ENCODE measurements at places on chromosomes 12 and 14.
A peak's percentile ranks its signal among the peaks of the same experiment; 100 is the strongest.

DNA sequence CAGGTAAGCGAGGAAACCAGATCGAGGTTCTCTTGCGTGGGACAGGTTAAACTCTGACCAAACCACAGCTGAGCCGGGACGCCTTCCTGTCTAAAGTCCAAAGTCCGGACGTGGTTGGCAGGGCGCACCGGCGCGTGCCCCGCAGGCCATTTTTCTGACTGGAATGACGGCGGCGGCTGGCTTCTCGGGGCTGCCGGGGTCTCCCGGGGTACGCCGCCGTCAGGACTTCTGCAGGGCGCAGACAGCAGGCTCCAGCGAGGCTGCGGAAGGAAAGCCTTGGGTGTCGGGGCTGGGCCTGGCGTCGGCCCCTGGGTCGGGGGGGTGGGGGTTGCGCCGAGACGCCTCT, 32.8 kb downstream of the MIA2 start:
- DNase-seq: no peak

DNA sequence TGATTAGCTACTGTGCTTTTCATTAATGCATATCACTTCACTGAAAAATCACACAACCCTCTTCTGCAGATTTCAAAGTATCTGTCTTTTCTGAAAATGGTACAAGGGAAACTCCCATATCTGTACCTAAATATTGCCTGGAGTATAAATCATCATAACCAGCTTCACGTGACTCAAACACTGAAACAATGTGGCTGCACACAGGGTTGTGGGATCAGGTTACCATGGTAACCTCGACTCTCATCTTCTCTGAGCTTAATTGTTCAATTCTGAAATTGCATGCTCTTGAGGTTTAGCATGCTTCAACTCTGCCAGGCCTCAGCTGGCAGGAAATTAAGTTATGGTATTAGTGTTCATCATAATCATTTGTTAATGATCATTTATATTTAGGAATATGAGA, 77.5 kb upstream of the CPSF6 start:
- no peak for DNase-seq

DNA sequence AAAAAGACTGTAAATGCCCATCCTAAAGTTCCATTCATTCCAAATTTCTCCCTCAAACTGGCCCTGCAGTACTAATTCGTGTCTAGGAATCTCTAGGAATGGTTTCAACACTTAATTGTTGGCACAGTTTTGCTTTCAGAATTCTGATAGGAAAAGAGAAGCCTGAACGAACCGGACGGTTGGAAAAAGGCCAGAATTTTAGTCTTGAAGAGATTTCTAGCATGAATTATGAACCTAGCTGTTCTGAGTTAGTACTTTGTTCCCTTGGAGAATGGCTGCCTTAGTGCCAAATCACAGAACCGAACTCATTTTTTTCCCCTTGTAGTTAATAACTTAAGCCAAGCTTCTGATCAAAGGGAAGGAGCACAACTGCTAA, 262.6 kb downstream of the ADAMTS20 start:
- peak; percentile 66 for DNase-seq

GRCh38 chr12:70774055-70774454, 136.8 kb upstream of the PTPRB start:
- DNase-seq: peak; percentile 63

GRCh38 chr12:109589691-109590245, 16.2 kb downstream of the MVK start:
- no peak for DNase-seq

DNA sequence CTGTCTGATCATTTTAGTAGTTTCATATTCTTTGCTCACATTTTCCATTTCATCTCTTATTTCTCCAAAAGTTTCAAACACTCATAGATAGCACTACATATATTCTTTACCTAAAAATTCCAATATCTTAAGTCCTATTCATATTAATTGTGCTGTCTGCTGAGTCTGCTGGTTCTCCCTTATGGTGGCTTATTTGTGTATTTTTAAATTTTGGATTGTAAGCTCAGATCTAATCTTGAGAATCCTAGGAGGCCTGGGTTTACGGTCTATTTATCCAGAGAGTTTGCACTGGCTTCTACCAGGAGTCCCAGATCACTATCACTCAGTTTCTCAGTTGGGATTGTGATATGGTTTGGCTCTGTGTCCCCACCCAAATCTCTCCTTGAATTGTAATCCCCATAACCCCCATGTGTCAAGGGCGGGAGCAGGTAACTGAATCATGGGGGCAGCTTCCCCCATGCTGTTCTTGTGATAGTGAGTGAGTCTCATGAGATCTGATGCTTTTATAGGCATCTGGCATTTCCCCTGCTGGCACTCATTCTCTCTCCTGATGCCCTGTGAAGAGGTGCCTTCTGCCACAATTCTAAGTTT, 10.2 kb downstream of the NT5DC3 start:
- no peak for DNase-seq

GRCh38 chr12:123288751-123289346, 17.2 kb upstream of the CDK2AP1 start:
- no peak for DNase-seq

DNA sequence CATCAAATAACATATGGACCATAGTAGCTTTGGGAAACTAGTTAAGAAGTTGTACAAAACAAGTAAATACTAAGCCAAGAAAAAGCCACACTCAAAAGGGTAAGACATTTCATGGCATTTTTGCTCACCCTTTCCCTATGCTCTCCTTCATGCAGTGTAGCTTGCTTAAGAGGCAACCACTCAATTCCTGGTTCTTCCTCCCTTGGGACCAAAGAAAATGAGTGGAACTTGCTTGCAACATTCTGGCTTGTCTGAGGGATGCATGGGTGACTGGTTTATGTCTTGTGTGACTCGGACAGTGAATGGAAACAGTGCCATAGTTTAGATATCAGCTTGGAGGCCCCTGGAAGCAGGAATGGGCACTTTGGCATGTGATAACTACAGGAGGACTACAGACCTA, 252.0 kb upstream of the ARID2 start:
- no peak for DNase-seq

- no peak for DNase-seq
Observed at GRCh38 chr14:22846811-22847307, 10.5 kb downstream of the MMP14 start.

DNA sequence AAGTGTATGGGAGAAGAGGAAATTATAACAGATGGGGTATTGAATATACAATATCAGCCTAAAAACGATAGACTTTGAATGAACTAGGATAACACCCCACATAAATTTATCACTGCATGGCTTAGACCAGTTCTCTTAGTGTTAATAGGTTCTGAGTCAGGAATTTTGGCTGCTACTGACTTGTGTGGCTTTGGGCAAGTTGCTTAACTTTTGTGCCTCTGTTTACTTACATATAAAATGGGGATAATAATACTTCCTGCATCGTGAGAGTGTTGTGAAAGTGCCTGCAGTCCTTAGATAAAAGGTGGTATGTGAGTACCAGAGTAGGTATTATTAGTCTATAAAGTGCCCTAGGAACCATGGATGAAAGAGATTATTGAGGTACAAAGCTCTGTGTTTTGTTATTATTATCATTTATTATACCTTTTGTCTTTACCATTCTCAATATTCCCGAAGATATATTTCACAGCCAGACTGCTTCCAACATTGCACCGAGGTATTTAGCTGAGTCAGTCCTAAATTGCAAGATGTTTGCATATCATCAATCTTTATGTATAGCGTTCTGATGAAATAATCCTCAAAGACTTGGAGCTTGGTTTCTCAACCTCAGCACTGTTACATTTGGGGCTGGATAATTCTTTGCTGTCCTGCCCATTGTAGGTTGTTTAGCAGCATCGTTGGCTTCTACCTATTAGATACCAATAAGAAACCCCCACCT, 2.3 kb upstream of the PAWR start:
- DNase-seq: peak; percentile 78

DNA sequence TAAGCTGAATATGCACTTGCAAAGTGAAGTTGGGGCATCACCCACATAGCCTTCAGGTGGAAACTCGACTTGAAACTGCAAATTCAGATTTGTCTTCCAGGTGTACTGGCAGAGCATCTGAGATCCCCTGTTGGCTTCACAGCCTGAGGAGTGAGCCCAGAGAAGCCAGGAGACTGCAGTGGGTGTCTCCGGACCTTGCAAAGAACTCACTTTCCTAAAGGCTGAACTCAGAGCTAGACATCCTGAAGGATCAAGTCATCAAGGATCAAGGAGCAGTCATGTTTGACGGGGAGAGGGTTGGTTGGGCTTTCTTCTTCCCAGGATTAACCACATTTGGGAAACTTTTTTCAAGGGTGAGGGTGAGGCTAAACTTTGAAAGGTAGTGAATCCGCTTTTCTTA, 9.1 kb upstream of the HOXC13 start:
- no peak for DNase-seq

GRCh38 chr12:92334552-92334951, 188.9 kb upstream of the BTG1 start:
- DNase-seq: no peak

DNA sequence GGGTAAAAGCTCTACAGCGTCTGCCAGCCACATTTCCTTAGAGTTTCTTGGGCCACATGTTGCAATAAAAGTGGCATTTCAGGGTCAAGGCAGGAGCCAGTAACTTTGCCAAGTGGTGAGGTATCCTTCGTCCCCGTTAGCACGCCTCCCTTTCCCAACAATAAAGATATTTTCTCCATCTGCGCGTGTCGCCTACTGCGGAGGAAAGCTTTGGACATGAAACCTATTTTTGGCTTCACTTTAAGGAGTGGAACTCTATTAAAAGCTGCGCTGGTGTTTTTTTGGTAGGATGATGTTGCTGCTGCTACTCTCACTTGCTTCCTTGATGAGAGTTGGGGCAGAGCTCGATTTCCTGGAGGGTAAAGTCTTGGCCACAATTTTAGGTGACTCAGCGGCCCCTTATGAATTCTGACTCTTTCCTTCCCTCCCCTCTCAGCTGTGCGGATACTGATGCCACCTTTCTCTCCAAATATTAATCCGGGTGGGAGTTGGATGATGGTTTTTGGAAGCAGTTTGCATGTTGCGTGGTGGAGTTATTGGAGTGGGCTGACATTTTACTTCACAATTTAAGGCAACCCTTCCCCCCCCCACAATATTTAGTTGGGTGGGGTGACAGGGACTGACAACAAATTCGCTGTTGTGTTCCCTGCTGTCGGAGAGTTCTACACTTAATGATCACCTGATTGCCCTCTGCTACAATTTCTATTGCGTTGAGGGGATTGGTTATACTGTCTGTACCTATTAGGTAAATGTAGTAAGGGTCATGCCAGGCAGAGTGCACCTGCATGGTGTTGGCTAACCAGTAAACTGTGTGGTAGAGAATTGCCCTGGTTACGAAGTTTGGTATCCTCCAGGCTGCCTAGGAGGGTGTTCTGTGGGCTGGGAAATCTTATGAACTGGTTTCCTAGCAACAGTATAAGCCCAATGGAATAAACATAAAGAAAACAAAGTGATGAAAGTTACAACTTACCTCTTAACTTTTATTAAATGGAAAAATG, 1.1 kb downstream of the CCDC91 start:
- peak; percentile 37 for DNase-seq

GRCh38 chr14:85487215-85487614, 42.7 kb upstream of the FLRT2 start:
- no peak for DNase-seq

- DNase-seq: peak; percentile 51
Observed at GRCh38 chr14:89767861-89768268, 186.7 kb downstream of the EFCAB11 start.

DNA sequence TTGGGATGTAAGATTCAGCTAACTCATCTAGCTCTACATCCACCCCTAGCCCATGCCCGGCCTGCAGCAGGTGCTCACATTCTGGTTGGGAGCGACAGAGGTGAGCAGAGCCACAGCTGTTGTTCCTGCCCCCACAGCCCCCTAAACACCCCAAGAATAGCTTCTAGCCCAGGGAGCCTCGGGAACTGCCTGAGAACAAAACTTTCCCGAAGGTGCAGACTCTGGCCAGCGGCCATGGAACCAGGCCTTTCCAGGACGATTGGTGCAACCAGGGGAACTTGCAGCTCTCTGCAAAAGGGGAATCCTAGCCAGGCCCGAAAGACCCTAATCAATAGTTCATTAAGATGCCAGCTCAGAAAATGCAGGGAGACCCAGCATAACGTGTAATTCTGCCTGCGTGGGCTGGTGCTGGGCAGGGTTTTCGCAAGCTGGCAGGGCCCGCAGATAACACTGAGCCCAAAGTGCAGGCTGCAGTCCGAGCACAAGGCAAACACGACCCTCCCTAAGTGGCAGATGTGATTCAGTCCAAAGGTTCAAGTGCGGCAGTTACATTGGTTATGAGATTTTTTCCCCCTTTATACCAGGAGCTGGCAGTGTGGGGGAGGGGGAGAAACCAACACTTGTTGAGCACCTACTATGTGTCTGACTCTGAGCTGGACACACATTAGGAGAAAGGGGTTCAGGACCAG, 122.5 kb upstream of the MAP1LC3B2 start:
- no peak for DNase-seq

DNA sequence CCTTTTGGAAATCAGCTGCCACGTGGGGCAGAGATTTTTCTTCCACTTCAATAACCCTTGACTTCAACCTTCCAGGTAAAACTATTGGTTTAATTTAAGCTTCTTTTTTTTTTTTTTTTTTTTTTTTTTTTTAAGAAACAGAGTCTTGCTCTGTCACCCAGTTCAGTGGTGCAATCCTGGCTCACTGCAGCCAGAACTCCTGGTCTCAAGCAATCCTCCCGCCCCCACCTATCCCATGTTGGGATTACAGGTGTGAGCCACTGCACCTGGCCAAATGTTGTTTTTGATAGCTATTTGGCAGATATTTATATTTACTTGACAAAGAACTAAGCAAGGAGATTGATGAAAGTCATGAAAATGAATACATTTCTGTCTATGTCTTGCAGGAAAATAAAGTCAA, 65.1 kb downstream of the SINHCAF start:
- no peak for DNase-seq

GRCh38 chr12:58176296-58176869, 235.0 kb downstream of the ATP23 start:
- DNase-seq: peak; percentile 40

- DNase-seq: no peak
Observed at GRCh38 chr12:125159702-125160101, 94.5 kb downstream of the AACS start.

DNA sequence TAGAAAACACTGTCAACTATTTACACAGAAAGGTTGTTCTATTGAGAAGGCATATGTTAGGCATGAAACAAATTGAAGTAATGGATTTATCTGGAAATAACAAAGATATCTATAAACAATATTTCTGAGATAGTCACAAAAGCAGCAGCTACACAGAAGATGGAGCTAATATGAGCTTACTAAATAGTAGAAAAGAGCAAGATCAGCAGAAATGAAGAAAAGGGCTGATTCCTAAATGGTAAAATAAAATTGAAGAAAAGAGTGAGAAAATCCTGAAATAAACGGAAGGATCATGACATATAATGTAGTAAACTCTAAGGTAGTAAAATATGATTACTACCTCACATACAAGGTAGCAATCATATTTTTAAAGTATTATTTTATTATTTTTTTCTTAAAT, 1263.9 kb downstream of the FSCB start:
- DNase-seq: no peak
